ENCODE measurements at places on chromosomes 4 and X.

GRCh38 chr4:108384544-108384943 lies 215.8 kb upstream of the LEF1 start:
- no peak for DNase-seq

DNA sequence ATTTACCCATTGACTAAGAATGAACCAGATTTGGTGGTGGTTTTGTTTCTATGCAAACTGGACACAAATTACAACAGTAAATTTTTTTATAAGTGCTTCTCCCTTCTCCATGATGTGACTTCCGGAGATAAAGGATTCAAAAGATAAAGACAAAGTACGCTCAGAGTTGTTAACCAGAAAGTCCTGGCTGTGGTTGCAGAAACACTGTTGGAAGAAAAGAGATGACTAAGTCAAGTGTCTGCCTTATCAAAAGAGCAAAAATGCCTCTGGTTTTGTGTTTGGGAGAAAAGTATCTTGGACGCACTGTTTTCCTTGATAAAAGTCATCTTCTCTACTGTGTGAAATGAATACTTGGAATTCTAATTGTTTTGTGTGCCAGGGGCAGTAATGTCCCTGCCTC lies 213.4 kb downstream of the GC start:
- no peak for DNase-seq

- DNase-seq: no peak
Measured at GRCh38 chrX:153533091-153533490, 15.6 kb downstream of the ATP2B3 start.

DNA sequence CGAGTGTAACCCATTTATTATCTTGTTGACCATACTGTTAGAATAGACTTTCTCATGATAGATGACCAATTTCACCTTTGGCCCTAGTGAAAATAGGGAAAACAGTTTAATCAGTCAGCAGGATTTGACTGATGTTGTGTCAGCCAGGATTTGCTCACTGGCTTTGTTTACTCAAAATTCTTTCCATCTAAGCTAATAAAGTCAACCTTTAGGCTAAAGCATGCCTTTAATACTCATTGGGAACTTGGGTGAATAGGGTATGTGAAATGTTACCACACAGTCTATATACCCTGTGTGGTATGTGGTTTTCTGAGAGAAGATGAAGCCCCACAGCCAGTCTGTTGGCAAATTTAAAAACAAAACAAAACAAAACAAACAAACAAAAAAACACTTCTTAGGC lies 18.7 kb upstream of the SPANXB1 start:
- DNase-seq: no peak

DNA sequence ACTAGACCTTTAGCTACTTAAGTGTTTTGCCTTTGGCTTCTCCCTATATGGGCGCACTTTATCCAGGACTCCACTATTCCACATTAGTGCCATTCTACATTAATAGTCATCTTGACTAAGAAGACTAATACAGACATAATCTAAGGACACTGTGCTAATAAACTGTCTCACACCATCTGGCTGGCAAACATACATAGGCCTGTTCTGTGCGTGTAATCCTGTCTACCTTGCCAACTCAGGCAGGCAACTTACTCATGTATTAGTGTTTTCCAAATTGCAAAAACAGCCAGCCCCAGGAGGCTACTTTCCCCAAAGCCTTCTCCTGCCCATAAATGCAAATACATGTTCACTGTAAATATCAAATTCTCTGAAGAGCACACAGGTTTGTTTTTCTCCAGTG lies 587.3 kb downstream of the TMA16 start:
- no peak for DNase-seq

DNA sequence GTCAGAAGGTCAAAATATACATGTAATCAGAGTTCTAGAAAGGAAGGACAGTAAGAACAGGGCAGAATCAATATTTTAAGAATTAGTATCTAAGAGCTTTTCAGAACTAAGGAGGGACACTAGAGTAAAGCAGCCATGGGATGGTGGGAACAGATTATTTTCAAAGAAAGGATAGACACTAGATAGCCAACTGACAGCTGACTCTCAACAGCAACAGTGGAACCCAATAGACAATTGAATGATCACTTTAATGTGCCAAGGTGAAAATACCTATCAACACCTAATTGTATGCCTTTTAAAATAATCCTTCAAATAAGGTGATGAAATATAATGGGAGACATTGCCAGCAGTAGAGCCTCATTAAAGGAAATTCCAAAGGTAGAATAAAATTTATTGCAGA lies 26.5 kb upstream of the CCDC160 start:
- no peak for DNase-seq

DNA sequence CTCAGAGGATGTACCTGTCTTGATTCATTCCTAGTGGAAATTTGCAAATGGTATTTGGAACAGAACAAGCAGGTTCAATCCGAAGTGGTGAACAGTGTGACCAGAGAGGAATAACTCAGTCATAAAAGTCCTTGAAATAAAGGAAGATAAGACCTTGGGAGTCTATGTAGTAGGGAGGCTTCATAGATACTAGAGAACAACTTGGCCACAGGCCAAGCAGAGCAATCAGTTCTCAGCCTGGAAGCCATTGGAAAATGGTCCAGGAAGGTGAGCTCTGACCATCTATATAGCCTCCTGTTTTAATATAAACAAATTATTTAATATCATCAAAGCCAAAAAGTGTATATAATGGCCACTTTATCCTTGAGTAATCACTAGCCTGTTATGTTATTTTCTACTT lies 11.3 kb downstream of the TXK start:
- DNase-seq: no peak

- DNase-seq: peak; percentile 23
Measured at GRCh38 chr4:98657531-98658286, 702 bp downstream of the TSPAN5 start.

- no peak for DNase-seq
Measured at GRCh38 chrX:70172964-70173363, 4.3 kb upstream of the DGAT2L6 start.

GRCh38 chrX:154023276-154024000 lies 3.7 kb upstream of the IRAK1 start:
- no peak for DNase-seq

DNA sequence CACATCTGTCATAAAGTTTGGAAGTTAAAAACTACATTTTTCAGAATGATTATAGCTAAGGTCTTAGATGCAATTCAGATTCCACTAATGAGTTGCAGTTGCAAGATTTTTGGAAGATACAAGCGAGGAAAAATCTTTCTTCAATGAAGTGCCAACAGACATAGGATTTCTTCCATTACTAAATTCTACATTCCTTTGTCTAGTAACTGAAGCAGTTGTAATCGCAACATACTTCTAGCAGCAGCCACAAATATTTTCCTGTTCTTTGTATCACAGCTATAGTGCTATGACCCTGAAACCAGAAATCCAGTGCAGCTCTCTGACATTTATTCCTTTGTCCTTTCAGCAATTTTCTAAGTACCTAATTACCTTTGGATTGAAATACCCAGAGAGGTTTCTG lies 225.2 kb upstream of the SLIT2 start:
- DNase-seq: no peak

GRCh38 chr4:104971462-104971861 lies 175.2 kb upstream of the TET2 start:
- DNase-seq: no peak

DNA sequence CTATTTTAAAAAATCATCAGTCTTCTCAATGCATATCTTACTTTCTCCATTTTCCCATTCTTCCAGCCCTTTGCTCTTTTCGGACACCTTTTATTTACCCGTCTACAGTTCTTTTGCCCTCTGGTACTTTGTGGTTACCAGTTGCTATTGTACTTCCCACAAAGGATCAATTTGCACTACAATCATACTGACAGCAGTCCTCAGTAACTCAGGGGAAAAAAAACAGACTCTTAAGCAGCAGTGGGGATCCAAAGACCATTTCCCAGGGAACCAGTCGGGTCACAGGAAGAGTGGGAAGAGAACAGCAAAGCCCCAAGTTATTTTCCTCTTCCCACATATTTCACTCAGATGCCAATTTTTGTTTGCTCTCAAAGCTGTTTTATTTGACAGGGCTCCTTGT lies 23.1 kb downstream of the DMD start:
- DNase-seq: no peak

GRCh38 chrX:15143825-15144121 lies 126.1 kb downstream of the ASB9 start:
- no peak for DNase-seq

DNA sequence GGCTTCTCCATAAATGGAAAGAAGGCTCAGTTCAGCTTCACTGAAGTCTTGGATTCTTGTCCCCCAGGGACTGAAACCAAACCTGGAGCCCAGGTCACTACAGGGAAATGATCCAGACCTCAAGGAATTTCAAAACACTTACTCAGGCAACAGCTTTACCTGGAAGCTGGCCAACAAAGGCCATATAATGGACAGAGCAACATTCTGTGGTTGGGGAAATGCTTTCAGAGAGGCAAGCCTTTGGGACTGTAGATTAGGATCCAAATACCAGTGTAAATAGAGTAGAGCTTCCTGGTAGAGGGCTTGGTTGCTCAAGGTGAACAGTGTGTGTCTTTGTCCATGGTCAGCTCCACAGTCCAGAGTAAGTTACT lies 57.0 kb upstream of the PROM1 start:
- no peak for DNase-seq

GRCh38 chr4:25628451-25628850 lies 27.2 kb upstream of the SLC34A2 start:
- DNase-seq: no peak

- DNase-seq: no peak
Measured at GRCh38 chr4:38804654-38805295, at the start of gene TLR1. Gene TLR1, minus strand, starts transcription at chr4:38804791. Its CDS starts 5,960 bp downstream, at chr4:38798831.

DNA sequence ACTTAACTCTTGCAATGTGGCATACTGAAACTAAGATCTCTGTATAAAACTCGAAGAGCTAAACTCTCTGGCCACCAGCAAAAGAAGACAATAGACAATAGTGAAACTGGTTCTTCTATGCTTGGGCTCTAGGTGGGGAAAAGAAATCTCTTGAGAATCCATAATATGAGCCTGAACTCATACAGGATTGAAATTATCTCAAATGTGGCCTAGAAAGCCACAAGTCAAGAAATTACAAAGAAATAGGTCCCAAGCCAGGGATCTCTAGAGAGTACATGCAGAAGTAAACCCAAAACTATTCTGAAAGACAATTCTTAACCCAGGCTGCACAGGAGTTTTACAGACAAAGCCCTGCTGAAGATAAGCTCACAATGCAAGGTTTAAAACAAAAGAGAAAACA lies 127.4 kb downstream of the ANAPC10 start:
- DNase-seq: no peak

DNA sequence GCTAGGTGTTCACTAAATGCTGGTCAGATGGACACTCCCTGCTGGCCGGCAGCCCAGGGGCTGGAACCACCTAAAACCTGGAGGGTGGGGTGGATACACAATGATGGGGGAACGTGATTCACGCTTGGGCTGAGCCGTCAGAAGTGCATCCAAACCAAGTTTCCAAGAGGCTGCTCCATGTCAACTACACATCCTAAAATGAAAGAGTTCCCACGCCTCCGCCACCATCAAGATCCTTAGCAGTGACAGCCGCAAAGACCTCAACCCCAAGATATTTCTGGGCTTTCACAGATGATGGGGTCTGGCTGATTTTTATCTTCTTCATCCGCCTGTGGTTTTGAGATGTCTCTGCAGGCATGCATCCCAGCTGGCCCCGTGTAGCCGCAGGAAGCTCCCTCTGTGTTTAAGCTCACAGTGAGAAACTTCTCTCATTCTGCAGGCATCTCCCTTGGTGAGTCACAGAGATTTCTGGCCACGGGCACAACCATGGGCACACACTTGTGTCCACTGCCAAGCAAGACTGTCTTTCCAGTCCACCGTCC lies 84.4 kb downstream of the HTRA3 start:
- DNase-seq: no peak

GRCh38 chr4:167111092-167111491 lies 123.2 kb downstream of the SPOCK3 start:
- no peak for DNase-seq

GRCh38 chr4:87046121-87046551 lies 111.3 kb downstream of the AFF1 start:
- no peak for DNase-seq

DNA sequence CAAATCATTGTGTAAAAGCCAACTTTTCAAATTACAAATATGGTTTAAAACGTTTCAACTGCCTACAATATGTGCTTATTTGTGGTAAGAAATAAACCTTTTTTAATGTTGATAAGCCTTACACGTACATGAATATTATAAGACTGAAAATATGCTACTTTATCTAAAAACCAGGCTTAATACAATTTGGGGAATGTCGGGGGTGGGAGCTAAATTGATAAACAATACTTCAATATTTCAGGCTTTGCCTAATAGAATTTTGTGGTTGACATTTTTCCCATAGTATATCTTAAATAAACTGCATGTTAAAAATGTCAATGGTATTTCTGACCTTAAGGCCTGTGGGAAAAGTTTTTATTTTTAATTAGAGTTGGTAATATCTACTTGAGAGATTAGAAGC lies 69.8 kb upstream of the SLIT2 start:
- DNase-seq: no peak

- DNase-seq: no peak
Measured at GRCh38 chrX:10085223-10085622, 71.6 kb upstream of the CLCN4 start.

DNA sequence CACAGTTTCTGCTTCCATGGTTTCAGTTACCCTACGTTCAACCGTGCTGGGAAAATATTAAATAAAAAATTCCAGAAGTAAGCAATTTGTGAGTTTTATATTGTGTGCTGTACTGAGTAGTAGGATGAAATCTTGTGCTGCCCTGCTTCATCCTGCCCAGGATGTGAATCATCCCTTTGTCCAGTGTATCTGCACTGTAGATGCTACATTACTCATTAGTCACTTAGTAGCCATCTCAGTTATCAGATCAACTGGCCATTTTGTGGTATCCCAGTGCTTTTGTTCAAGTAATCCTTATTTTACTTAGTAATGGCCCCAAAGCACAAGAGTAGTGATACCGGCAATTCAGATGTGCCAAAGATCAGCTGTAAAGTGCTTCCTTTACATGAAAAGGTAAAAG lies 97.9 kb downstream of the COX18 start:
- no peak for DNase-seq

DNA sequence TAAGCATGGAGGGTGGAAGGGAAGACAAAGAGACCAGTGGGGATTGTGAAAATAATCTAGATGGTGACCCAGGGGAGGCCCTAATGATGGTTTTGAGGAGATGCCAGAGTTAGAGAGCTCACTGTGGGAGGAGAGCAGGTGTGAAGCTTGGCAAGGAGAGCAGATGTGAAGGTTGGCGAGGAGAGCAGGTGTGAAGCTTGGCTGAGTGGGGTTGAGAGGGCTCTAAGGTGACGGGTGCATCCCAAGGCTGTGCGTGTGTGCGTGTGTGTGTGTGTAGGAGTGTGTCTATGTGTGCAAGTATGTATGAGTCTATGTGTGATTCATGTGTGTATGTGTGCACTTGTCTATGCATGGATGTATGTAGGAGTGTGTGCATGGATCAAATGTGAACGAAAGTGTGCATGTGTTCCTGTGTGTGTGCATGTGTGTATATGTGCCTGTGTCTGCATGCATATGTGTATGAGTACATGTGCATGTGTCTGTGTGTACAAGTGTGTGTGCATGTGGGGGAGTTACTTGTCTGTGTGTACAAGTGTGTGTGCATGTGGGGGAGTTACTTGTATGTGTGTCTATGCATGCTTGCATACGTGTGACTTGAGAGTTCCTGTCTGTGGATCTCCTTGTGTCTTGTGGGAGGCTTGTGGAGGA lies 72.0 kb downstream of the EVC start:
- no peak for DNase-seq

GRCh38 chr4:20368926-20369325 lies 117.2 kb downstream of the SLIT2 start:
- DNase-seq: no peak
